ENCODE measurements at places on chromosomes 11 and 22. TPM values are rescaled to one million over a fixed set of nuclear protein-coding genes. Genes with fewer than 3 reads are reported as not detected.

Gene MYRF
- 7.5 TPM for polyA plus RNA-seq

Gene ART1
- not detected for polyA plus RNA-seq

Gene CLMP
- polyA plus RNA-seq, result 58.0 TPM

Gene DDX25
- 0.34 TPM for polyA plus RNA-seq

Gene DCDC1
- not detected for polyA plus RNA-seq

Gene RIMBP3C
- polyA plus RNA-seq, result 0.01 TPM

Gene INSC
- 0.34 TPM for polyA plus RNA-seq

Gene OR8D1
- not detected for polyA plus RNA-seq

Gene PKNOX2
- polyA plus RNA-seq, result 1.3 TPM

Gene SAA1
- polyA plus RNA-seq, result 438 TPM

Gene DDTL
- polyA plus RNA-seq, result 10.6 TPM

Gene SLCO2B1
- 15.2 TPM for polyA plus RNA-seq

Gene YPEL4
- polyA plus RNA-seq, result 0.58 TPM

Gene CALCA
- polyA plus RNA-seq, result 1.1 TPM

Gene GPHA2
- 3.6 TPM for polyA plus RNA-seq

Gene SPTY2D1
- 7.6 TPM for polyA plus RNA-seq

Gene SOX10
- 0.79 TPM for polyA plus RNA-seq

Gene KDELR3
- polyA plus RNA-seq, result 24.2 TPM

Gene SGSM1
- polyA plus RNA-seq, result 0.45 TPM

Gene YPEL1
- 3.0 TPM for polyA plus RNA-seq

Gene CDC42BPG
- 9.7 TPM for polyA plus RNA-seq

Gene SLC29A2
- 6.7 TPM for polyA plus RNA-seq

Gene PATE4
- not detected for polyA plus RNA-seq

Gene PRSS23
- 29.1 TPM for polyA plus RNA-seq

Gene APOL5
- 0.04 TPM for polyA plus RNA-seq

Gene MYBPC3
- polyA plus RNA-seq, result 0.07 TPM

Gene HTR3B
- polyA plus RNA-seq, result not detected

Gene PRG3
- polyA plus RNA-seq, result not detected

Gene FERMT3
- 26.7 TPM for polyA plus RNA-seq

Gene FOLH1
- polyA plus RNA-seq, result 0.82 TPM

Gene CDHR5
- polyA plus RNA-seq, result 0.74 TPM

Gene NEFH
- 0.56 TPM for polyA plus RNA-seq

Gene OR2D2
- not detected for polyA plus RNA-seq

Gene C11orf97
- not detected for polyA plus RNA-seq

Gene ATG2A
- polyA plus RNA-seq, result 14.7 TPM

Gene TRIM51
- polyA plus RNA-seq, result not detected

Gene OMP
- polyA plus RNA-seq, result not detected

Gene CCDC89
- 0.09 TPM for polyA plus RNA-seq

Gene CYP2D6
- polyA plus RNA-seq, result 0.85 TPM

Gene CASP1
- polyA plus RNA-seq, result 24.5 TPM

Gene DAGLA
- 2.6 TPM for polyA plus RNA-seq

Gene INCENP
- polyA plus RNA-seq, result 3.6 TPM

Gene ARHGEF17
- 31.2 TPM for polyA plus RNA-seq

Gene BIRC3
- 9.7 TPM for polyA plus RNA-seq

Gene P4HA3
- 0.10 TPM for polyA plus RNA-seq

Gene SEPTIN3
- polyA plus RNA-seq, result 0.79 TPM

Gene KRTAP5-9
- polyA plus RNA-seq, result not detected

Gene ROBO4
- polyA plus RNA-seq, result 41.9 TPM

Gene PHRF1
- 8.9 TPM for polyA plus RNA-seq

Gene RBX1
- polyA plus RNA-seq, result 71.4 TPM

Gene KCNK7
- 3.2 TPM for polyA plus RNA-seq

Gene TTC36
- 2.8 TPM for polyA plus RNA-seq

Gene MLC1
- polyA plus RNA-seq, result 0.16 TPM

Gene OR2AG1
- polyA plus RNA-seq, result not detected

Gene PPP2R5B
- 10.0 TPM for polyA plus RNA-seq
